Stimulated activated CD8-positive, alpha-beta memory T cell treated with anti-CD3 and anti-CD28 coated beads, Interleukin-7, amount 100 ng/mL, for 48 hours (primary cell): ENCODE measurements at places on chromosomes 16 and 17.
A peak's percentile ranks its signal among the peaks of the same experiment; 100 is the strongest.

DNA sequence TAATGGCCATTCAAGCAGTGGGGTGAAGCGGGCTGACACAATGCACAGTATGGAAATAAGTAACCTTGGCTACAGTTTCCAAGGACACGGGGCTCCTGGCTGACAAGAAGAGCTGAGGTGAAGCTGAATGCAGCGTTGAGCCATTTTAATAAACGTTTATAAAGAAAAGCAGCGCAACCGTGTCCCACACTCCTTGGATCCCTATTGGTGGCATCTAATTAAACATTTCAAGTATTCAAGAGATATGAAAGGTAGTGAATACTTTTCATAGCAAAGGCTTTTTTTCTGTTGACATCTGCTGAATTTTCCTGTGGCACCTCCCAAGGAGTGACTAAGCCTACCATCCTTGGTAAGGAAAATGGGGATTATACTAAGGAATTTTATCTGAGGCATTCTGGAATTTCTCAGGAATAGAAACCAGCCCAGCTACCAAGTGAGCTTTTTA, 26.5 kb downstream of the DUSP14 start:
- no peak for DNase-seq

DNA sequence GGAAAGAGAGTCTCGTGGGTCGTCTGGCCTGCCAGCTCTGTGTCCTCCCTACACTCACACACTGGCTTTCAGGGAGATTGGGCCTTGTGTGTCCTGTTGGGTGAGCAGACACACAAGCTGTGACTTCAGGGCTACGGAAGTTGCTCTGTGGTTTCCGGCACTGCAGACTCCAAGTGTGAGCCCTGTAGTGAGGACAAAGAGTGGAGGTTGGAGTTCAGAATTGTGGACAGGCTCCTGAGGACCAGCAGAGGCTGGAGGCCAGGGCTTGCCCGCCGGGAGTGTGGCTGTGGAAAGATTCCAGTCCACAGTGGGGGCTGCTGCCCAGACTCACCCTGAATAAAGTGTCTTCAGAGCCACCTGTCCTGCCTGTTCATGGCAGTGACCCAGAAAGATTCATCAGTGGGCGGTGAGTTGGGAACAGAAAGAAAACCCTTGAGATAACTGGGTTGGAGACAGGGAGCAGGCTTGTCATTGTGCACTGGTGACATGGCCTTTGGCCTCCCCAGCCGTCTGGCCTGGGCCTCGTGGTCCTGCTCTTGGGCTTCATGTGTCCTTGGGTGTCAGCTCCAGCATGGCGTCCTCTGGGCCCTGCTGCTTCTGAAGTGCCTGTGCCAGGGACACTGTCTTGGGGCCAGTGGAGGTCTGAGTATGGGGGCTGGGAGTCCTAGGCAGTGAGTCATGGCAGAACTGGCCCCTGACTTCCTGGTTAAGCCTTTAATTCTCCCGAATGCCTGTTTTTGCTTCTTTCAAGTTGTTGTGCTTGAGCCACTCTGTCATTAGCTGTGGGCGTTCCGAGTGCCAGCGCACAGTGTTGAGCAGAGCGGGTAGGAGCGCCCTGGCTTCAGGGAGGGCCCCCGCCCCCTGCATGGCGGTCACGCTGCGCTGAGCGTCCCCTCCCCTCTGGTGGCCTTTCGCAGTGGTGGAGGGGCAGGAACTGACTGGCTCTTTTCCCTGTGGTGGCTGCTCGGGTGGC, 19.9 kb upstream of the ZNF750 start:
- no peak for DNase-seq

DNA sequence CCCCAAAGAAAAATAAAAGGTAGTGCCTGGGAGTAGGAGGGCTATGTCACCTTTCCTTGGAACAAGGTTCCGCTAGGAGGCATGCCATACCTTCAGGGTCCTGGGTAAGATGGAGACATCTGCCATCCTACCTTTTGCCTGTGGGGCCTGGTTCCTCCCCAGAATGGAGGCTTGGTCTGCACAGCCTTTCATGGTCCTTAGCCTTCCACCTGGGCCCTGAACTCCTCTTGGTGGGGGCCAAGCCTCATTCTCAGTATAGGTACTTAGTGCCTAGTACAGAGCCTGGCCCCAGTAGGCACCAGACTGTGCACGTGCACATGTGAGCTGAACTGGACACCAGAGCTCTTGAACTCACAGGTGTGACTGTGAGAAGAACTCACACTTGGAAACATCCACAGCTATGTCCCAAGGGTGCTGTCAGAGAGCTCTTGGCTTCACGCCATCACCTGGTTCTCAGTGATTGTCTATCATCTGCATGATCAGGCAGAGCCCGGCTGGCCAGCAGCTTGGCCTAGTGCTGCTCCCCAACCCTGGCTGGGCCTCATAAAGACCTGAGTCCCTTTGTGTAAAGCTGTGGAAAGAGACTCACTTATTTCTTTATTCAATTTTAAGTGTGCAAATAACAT, 143.2 kb downstream of the SOCS1 start:
- DNase-seq = no peak

DNA sequence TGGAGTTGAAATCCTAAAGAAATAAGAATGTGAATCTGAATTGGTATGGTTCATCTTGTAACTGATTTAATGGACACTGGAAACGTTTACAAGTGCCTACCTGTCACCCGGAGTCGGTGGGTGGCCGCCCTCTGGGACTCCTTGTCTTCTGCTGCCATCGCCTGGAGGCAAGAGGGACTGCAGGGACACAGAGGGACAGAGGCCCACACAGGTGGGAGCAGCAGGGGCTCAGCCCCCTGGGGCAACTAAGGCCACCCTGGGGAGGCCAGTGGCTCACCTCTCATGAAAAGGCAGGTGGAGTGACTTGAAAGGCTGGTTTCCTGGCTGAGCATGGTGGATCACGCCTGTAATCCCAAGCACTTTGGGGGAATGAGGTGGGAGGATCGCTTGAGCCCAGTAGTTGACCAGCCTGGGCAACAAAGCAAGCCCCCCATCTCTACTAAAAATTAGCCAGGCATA, 23.2 kb downstream of the TMEM92 start:
- peak; percentile 47 for DNase-seq

GRCh38 chr16:68370581-68371275, 59.9 kb downstream of the PRMT7 start:
- DNase-seq = no peak

- peak; percentile 53 for DNase-seq
Observed at GRCh38 chr16:1300664-1301476, 8.6 kb upstream of the UBE2I start.

DNA sequence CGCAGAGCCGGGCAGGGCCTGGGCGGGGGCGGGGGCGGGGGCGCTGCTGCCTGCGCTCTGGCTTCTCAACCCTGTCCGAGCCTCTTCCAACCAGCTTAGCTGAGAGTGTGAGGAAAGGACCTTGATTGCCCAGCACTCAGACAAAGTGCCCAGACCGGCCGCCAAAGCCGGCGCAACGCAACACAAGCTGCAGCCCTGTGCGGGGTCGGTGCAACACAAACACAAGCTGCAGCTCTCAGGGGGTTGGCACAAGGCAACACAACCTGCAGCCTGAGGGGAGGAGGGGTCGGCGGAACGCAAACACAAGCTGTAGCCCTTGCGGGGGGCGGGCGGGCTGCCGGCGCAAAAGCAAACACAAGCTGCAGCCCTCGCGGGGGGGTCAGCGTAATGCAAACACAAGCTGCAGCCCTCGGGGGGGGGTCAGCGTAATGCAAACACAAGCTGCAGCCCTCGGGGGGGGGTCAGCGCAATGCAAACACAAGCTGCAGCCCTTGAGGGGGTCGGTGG, 60.0 kb downstream of the KLHDC4 start:
- no peak for DNase-seq

GRCh38 chr17:39722965-39723848, 7.1 kb downstream of the MIEN1 start:
- DNase-seq = no peak

DNA sequence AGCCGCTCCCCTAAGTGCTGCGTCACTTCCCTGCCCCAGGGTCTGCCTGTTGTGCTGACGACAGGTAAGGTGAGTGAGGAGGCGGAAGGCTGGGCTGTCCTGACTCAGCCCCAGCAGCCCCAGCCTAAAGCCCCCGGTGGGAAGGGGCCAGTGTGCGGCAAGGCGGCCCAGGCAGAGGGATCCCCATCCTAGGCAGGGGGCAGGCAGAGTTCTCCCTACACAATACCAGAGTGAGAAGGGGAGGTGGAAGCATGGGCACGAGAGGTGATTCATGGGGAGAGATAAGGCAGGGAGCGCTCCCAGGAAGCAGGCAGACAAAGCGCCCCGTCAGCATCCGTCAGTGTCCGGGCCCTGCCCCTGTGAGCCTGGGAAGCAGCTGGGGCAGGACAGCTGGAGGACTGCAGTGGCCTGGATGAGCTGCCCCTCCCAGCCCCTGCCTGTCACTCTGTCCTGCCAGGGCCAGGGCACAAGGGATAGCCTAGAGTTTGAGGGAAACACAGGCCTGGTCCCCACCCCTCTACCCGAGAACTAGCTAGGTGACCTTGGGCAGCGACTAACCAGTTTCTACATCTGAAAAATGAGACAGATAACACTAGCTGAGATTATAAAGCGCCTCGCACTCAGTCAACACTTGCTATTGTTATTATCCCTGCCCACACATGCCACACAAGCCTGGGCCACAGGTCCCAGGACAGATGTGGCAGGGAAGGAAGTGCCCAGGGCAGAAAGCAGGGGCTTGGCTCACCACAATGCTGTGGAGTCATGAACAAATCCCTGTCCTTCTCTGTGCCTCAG, 3.8 kb downstream of the FAM83G start:
- DNase-seq = no peak

DNA sequence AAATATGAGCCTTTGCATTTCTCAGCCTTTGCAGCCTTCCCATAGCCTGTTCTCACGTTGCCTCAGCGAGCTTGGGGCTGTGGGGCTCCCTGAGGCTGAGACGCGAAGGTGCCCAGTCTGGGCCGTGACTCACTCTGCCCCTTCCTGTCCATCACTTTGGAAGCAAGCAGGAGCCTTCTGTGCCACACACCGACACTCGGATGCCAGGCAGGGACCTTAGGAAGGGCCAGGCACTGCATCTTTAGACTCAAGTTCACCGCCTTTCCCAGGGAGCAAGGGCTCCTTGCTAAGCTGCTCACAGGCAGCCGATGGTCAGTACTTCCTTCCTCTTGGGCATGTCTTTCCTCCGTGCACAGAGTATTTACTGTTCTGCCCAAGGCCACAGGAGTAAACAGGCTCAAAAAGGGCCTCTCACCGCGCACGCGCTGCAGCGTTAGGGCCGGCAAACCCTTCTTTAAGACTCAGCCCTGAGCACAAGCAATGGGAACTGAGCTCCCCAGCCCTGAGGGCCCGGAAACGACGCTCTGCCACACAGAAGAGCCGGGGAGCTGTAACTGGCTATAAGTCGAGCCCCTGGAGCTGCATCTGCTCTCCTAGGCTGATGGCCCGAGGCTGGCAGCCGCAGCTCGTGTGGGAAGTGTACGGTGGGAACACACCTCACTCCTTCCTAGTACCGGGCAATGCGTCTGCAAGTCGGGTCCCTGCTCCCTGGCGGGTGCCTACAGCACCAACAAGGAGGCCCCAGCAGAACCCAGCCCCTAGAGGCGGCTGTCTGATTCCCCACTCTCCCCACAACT, 7.2 kb downstream of the TIMM22 start:
- DNase-seq = no peak

DNA sequence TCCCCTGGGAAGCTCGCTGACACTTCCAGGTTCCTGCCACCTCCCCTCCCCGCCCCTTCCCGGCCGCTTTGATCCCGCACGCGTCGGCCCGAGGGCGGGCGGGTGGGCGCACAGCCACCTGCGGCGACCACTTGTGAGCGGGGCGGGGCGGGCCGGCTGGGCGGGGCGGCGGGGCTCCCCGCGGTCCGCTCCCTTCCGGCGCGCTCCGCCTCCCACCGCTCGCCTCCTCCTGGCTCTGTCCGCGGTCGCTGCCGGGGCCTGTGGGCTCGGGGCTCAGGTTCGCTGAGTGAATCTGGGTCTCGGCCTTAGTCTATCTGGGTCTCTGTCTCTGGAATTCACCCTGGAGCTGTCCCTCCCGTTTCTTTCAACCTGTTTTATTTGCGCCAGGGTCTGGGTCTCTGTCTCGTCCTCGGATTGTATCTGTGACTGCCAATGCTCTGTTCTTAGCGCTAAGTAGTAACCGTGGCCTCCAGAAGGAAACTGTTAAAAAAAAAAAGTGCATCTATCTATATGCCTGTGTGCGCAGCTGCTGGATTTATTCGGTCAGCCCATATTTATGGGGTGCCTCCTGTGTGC, 2.7 kb upstream of the HES7 start:
- no peak for DNase-seq

DNA sequence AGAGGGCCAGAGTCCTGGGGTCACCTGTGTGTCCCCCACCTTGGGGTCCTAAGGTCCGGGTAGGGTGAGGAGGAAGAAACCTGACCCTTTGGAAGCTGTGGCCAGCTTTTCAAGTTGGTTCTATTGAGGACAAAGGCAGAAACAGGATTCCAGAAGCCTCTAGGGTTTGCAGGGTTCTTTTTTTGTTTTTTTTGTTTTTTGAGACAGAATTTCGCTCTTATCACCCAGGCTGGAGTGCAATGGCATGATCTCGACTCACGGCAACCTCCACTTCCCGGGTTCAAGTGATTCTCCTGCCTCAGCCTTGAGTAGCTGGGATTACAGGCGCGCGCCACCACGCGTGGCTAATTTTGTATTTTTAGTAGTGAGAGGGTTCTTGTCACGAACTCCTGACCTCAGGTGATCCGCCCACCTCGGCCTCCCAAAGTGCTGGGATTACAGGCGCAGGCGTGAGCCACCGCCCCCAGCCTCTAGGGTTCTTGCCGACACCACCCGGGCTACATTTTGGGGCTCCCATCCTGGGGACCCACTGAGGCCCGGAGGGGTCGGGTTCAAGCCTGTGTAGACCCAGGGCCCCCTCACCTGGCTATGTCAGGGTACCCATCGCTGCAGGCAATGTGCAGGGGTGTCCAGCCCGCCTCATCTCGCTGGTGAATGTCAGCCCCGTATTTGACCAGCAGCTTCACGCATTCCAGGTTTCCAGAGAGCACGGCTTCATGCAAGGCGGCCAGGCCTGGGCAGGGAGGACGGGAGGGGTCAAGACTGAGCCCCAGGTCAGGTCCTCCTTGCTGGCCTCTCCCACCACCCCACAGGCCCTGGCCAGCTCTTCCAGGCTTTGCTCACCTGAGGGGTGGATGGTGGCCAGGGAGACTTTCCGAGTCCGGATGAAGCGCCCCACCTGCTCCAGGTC, 674 bp downstream of the PPP1R27 start:
- DNase-seq = no peak

GRCh38 chr17:61366076-61366714, 33.4 kb upstream of the TBX2 start:
- DNase-seq = no peak

DNA sequence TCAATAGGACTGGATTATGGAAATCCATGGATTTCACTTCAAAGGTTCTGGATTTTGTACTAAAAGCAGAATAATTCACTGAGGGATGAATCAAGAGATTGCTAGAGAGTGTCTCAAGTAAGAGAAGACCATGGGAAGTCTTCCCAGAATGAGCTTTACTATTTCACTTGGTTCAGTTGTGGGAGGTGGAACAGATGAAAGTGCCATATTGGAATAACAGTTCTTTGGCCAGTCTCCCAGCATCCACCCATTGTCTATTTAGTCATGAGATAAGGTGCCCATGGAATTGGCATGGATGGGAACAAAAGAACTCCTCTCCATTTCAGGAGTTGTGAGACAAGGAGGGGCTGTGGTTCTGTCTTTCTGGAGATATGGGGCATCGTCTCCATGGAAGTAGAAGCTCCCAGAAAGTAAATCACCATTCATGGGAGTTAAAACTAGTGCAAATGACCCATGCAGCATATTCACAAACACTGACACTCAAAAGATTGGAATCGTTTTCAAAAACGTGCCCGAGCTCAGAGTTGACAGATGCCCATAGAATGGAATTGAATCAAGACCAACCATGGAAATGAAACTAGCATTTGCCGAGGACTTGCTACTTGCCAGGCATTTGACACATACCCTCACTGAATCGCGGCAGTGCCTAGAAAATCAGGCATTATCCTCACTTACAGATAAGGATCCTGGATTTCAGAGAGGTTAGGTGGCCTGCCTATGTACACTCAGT, 36.2 kb upstream of the CLEC3A start:
- no peak for DNase-seq
